Endothelial cell (in vitro differentiated cells): ENCODE measurements at places on chromosomes 12 and 14.

- no peak for DNase-seq
These were observed 164.1 kb downstream of the ATP23 start for GRCh38 chr12:58105225-58106119.

DNA sequence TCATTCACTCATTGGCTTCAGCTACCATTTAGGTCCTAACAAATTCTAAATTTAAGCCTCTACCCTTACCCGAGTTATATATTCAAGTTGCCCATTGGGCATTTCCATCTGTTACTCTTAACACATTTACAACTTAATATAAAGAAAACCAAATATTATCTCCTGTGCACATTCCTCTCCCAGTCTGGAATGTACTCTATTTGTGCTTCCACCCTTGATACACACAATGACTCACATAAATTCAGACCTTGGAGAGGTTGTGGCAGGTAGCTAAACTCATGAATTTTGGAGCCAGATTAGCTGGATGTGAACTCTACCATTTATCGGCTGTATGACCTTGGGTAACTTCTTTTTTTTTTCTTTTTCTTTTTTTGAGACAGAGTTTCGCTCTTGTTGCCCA is 51.1 kb downstream of the BRMS1L start:
- DNase-seq, result no peak

GRCh38 chr12:41636653-41637052 is 448.5 kb downstream of the PDZRN4 start:
- no peak for DNase-seq

DNA sequence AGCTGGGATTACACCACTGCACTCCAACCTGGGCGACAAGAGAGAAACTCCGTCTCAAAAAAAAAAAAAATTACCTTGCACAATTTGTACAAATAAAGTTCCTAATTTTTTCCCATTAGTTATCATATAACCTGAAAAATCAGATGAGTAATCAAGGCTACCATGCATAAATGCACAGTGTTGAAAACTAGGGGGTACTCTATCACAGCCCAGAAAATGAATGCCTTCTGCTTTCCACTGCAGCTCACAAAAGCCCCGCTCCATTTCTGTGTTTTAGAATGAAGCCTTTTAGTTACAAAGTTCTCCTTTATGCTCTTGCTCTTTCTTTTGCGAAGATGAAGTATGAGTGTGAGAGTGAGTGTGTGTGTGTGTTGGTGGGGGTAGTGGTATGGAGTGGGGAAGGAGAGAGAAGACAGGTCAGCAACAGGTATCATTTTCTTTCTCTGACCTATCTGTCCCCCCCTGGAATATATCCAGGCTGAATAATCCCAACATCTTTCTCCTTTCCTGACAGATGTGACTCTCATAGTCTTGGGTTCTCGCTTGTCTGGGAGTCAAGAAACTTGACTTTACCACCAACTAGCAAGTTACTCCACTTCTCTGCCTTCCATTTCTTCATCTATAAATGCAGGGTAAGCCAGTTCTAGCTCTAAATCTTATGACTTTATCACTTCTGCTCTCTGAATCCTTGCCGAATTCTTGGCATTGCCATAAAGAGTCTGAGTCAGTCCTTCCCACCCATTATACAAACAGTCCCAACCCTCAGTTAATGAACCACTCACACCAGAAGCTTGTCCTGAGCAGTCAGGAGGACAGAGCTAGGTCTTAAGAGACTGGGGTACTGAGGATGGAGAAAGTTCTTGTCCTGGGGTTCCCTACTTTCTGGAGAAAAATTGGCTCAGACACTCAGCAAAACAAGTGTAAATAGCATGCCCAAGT is 16.1 kb downstream of the BIN2 start:
- no peak for DNase-seq

DNA sequence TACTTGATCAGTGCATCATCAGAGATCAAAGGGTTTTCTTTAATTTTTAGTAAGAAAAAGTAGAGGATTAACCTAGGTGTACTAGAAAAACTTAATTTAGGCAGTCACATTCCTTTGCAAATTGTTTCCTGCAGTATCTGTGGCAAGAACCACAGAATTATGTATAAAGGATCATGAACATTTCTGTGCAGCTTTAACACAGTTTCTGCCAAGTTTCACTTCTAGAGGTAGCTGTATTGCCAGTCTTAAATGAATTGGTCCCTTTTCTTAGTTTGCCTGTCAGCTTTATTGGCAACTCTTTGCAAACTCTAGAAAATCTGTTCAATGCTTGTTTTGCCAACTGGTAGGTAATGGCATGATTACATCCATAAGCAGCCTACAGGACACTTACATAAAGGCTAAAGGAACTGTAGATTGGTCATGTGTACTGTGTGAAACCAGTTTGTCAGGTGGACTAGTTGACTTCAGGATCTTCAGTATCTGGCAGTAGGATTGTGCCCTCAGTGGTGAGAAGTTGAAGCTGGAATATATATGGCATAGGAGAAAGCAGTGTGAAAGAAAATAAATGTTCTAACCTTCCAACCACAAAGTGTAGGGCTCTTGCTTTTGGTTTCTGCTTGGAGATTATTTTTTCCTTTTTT is 75.9 kb downstream of the TTLL5 start:
- no peak for DNase-seq

DNA sequence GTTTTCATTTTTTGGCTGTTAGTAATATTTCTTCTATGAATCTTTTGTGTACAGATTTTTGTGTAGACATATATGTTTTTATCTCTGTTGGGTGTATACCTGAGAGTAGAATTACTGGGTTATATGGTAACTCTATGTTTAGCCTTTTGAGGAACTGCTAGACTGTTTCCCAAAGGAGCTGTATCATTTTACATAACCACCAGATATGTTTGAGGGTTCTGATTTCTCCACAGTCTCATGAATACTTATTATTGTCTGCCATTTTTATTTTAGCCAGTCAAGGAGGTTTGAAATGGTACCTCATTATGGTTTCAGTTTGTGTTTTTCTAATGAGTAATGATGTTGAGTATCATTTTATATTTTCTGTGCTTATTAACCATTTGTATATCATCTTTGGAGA is 1.9 kb downstream of the PCNX4 start:
- DNase-seq, result no peak

- no peak for DNase-seq
These were observed 2.5 kb downstream of the CD163 start for GRCh38 chr12:7501031-7501588.

- no peak for DNase-seq
These were observed 91.6 kb upstream of the PAWR start for GRCh38 chr12:79782172-79782900.

DNA sequence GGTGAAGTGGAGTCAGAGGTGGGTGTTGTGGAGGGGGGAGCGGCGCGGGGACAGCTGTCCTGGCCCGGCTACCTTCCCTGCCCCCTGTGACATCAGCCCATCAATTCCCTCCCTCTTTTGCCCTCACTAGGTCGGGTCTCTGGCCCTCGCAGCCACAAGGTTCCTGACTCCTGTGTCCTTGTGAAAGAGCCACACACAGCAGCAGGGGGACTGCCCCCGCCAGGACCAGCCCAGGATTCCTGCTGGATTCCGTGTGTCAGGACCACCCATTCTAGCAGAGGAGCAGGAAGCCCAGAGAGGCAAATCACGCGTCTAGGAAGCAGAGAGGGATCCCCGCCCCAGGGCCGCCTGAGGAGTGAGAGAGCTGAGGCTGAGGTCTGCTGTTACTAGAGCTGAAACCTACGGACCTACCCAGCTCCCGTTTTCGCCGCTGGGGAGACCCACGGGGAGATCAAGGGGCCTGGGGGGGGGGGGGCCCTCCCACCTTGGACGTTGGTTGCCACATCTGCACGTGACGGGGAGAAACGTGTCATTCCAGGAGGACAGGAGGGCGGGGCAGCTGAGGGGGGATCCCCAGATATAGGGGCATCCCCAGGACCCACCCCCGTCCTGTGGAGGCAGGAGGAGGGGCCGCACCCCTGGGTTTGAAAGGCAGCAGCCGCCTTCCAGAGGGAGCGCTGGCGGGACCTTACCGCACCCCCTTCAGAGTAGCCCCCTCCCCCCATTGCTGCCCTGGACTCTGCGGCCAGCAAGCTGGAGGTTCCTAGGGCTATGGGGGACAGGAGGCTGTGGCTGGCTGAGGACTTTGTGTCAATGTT is 12.5 kb upstream of the INF2 start:
- DNase-seq, result peak; percentile 50

DNA sequence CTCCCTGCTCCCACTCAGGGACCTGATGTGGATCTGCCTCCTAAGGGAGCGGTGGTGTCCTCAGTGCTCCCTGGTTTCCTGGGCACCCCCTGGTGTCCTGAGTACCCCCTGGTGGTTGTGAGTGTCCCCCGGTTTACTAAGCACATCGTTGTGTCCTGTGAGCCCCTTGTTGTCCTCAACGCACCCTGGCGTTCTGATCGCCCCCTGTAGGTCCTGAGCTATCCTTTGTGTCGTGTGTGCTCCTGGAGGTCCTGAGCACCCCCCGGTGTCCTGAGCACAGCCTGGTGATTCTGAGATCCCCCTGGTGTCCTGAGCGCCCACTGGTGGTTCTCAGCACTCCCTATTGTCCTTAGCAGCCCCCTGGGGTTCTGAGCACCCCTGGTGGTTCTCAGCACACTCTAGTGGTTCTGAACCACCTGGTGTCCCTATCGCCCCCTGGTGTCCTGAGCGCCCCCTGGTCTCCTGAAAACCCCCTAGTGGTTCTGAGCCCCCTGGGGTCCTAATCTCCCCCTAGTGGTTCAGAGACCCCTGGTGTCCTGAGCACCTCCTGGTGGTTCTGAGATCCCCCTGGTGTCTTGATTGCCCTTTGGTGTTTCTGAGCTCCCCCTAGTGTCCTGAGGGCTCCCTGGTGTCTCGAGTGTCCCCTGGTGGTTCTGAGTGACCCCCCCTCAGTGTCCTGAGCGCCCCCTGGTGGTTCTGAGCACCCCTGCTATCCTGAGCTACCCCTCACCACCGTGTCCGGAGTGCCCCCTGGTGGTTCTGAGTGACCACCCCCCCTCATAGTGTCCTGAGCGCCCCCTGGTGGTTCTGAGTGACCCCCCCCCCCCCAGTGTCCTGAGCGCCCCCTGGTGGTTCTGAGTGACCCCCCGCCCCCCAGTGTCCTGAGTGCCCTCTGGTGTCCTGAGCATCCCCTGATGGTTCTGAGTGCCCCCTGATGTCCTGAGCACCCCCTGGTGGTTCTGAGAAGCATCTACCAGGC is 615.1 kb downstream of the TMEM121 start:
- no peak for DNase-seq

GRCh38 chr14:102525219-102525928 is 15.8 kb upstream of the ANKRD9 start:
- no peak for DNase-seq

DNA sequence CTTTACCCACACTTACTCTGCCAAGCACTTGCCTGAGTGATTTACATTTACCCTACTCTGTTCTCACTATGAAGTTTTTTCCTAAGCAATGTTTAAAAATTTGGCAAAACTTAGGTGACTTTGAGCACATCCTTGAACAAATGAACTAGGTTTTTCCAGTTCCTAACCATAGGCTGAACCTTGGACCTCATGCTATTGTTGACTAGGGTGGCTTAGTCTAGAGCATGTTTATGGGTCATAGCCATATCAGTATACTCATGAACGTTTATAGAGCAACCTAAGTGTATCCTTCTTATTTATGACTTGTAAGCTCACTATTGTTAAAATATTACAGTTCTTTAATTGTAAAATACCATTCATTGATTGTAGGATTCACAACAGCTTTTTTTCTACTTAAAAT is 85.0 kb upstream of the KRR1 start:
- no peak for DNase-seq

GRCh38 chr12:3732901-3733300 is 20.0 kb downstream of the CRACR2A start:
- DNase-seq, result no peak

- no peak for DNase-seq
These were observed 219.1 kb downstream of the RPL10L start for GRCh38 chr14:46432516-46432915.

DNA sequence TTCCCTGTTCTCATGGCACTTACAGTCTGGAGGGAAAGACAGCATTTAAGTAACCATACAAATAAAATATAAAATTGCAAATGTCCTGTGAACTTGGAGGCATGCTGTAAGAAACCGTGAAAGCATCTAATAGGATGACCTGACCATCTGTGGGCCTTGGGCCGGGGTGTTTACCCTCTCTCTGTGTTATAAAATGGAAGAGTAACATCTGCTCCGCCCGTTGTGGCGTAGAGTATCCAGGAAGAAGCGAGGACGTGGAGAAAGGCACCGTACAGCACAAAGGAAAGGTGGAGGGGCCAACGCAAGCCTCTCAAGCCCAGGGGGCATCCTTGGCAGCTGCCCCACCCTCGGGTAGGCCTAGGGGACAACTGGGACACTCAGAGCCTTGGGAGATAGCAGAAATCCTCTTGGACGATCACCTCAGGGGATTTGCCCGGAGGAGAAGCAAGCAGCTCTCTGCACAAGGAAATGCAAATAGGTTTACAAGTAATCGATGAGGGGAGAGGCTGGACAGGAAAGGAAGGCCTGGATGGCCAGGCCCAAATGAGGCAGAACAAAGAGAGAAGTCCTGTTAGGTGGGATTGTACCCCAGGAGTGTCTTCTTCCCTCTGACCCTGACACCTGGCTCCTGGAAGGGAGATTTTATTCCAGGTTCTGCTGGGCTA is 26.2 kb downstream of the VSX2 start:
- DNase-seq, result no peak

- no peak for DNase-seq
These were observed 47.3 kb upstream of the BCL2L14 start for GRCh38 chr12:12023456-12023855.

DNA sequence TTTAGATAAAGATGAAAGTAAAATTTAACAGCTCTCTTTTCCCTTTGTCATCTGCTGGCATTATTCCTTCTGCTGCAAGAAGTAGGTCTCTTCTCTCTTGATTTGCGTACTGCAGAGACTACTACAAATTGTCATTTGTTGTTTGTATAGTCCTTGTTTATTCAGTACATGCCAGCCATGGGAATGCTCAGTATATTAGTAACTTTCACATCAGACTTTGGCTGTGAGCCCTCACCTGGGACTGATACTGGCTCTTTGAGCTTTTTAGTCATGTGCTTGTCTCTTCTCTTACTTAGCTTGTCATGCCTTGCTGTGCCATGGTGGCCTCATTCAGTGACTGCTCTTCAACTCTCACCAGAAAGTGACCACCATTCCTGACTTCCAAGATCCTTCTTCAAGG is 169.8 kb downstream of the PRKCH start:
- DNase-seq, result no peak

- DNase-seq, result no peak
These were observed 344.7 kb downstream of the CACNA1C start for GRCh38 chr12:2397356-2398045.
